ENCODE measurements at places on chromosomes 12 and 14.

DNA sequence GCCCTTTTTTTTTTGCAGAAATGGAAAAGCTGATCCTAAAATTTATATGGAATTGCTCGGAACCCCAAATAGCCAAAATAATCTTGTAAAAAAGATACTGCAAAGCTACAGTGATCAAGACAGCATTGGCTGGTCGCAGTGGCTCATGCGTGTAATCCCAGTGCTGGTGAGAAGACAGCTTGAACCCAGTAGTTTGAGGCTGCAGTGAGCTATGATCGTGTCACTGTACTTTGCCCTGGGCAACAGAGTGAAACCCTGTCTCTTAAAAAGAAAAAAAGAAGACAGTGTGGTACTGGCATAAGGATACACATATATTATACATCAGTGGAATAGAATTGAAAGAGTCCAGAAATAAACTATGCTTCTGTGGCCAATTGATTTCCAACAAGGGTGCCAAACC is 5.4 kb downstream of the ITGB7 start:
- no peak for DNase-seq

DNA sequence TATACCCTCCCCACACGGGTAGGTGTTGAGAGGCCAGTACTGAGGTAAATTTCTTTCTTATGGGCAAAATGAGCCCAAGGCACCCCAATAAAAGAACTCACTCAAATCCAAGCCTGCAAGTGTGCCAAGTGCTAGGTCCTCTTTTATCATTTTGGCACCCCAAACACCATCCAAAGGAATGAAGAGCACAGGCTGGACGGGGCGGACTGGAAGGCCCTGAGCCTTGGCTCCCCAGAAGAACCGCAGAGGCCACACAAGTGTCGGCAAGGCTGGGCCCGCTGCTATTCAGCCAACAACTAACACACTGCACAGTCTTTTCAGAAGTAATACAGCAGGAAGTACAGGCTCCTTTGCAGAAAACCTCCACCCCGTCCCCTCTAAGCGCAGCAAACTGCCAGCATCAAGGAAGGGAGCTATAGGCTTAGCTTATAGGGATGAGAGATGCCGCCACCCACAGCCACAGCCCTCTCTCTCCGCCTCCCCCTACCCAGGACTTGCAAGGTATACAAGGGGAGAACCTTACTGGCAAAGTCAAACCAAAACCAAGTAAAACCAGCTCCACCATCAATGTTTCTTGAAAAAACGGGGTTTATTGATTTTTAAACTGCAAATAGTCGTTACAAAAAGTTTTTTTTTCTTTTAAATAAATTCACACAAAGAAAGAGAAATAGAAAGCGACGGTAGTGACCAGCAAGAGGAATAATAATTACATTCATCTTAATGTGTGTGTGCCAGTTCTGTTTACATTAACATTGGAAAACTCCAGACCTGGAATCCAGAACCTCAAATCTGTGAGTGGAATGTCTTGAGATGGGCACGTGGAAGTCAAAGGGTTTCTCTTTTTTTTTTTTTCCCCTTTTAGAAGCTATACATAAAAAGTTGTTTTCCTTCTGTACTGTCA is 5.5 kb downstream of the ZFP36L1 start:
- no peak for DNase-seq

DNA sequence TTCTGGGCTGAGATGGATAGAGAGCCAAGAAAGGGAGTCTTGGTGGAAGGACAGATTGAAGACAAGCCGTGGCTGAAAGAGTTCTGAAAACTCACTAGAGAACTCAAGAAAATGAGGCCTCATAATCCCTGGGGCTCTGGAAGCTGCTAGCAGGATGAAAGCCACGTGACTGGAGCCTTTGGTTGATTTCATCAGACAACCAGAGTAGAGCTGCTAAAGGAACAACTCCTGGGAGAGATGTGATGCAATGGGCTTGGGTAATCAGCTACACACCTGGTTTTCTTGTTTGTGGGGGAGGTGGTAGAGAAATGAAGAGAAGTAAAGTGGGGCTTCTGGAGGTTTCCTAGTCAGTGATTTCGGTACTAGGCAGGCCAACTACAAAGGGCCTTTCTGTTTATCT is 13.4 kb downstream of the CSRNP2 start:
- peak; percentile 14 for DNase-seq

DNA sequence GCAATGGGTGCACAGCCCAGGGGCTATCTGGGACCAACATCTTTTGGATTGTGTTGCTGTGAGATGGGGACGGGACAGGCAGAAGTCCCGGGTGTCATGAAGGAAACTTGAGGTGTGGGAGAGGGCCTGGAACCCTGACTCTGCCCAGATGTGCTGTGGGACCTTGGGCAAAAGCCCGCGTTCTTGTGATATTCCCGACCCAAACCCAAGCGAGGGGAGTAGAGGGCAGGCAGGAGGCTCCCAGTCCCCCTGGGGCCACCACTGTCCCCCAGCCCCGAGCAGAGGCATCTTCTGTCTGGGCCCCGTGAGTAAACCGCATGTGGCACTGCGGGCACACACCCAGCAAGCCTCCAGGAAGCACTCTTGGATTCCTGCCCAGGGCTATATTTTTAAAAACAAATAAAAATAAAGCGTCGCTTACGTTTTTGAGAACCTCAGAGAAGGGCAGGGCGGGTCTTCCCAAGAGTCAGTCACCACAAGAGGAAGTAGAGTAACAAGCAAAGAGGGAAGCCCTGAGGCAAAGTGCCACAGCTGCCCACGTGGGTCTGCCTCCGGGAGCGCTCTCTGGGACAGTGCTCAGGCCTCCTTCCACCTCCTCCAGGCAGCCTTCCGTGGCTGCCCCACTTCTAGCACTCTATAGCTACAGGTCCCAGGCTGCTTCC is 39.5 kb downstream of the BEGAIN start:
- no peak for DNase-seq

DNA sequence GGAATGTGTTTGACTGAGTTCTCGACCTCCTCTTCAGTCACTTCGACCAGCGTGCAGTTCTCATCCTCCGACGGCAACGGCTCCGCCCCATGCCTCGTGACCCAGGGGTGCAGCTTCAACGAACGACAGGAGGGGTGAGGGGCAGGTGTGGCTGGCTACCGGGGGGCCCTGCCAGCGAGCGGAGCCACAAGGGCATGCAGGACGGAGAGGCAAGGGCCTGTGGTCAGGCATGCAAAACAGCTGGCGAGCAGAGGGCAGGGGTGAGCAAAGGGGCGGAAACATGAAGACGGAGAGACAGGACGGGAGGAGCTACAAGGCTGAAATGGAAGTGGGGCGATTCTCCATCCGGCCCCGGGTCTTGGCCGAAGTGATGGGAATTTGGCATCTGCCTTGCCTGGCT is 38.7 kb downstream of the P2RX4 start:
- DNase-seq = no peak

GRCh38 chr14:102652194-102652593 is 59.7 kb downstream of the RCOR1 start:
- no peak for DNase-seq

GRCh38 chr12:119850330-119850729 is 26.8 kb downstream of the CIT start:
- no peak for DNase-seq

GRCh38 chr12:31729705-31730104 is 884 bp upstream of the AMN1 start:
- DNase-seq = no peak

DNA sequence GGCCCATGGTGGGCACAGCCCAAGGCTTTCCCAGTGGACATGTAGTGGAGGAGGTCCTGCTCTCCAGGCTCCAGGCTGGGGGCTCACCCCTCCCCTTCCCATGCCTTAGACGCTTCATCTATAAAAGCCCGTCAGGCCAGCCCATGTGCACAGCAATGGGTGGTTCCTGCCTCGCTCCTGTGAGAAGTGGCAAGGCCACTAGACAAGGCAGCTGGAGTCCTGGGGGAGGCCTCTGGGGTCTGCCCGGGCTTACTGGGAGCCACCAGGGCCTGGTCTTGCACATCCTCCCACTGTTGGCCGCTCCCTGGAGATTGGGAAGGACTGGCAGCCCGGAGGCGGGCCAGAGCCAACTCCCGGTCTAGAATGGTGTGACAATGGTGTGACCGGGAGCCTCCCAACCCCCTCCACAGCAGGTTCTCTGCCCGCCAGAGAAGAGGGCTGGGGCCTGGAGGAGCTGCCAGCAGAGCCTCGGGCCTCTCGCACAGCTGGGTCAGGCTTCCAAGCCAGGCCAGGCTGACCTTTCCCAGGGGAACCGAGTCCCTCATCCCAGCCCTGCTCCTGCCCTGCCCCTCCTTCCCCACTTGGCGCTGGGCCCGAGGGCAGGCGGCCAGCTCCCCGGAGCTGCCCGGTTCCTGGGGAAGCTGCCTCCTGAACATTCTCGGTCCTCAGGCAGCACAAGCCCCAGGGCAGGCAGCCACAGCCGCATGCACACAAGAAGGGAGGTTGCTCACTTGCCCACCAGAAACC is 97.9 kb downstream of the RFLNA start:
- DNase-seq = no peak

- no peak for DNase-seq
Measured at GRCh38 chr14:79629411-79630287, 581.7 kb downstream of the DIO2 start.

DNA sequence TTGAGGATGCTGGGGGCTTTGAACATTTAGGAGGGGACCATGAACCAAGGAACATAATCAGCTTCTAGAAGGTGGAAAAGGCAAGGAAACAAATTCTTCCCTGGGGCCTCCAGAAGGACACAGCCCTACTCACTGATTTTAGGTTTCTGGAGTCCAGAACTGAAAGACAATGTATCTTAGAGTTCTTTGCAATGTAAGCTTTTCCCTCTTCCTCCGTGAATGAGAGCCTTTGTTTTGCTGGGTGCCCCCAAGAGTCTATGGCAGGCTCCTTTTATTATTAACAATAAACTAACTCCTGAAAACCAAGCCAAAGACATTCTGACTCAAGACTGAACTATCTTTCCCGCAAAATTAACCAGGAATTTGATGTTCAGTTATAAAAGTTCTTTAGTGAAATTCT is 204.1 kb downstream of the STXBP6 start:
- no peak for DNase-seq

GRCh38 chr12:27000961-27001360 is 13.2 kb downstream of the TM7SF3 start:
- DNase-seq = no peak

DNA sequence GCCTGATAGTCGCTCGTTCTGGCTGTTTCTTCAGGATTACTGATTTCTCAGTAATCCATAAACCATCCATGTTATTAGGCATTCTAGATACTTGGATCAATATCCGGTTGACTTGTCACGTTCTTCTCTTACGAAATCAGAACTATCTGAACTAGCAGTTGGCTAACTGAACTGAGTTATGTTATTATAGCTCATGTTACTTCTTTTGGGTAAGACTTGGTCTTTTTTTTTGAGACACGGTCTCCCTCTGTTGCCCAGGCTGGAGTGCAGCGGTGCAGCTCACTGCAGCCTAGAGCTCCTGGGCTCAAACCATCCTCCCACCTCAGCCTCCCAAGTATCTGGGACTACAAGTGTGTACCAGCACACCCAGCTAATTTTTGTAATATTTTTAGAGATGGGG is 178.6 kb downstream of the PRKCH start:
- no peak for DNase-seq

GRCh38 chr12:80811957-80812708 is 95.4 kb downstream of the MYF5 start:
- DNase-seq = no peak

- DNase-seq = peak; percentile 0
Measured at GRCh38 chr12:9331218-9331626, 123.0 kb upstream of the PZP start.

- DNase-seq = no peak
Measured at GRCh38 chr14:48536318-48536717, 860.9 kb upstream of the MDGA2 start.

DNA sequence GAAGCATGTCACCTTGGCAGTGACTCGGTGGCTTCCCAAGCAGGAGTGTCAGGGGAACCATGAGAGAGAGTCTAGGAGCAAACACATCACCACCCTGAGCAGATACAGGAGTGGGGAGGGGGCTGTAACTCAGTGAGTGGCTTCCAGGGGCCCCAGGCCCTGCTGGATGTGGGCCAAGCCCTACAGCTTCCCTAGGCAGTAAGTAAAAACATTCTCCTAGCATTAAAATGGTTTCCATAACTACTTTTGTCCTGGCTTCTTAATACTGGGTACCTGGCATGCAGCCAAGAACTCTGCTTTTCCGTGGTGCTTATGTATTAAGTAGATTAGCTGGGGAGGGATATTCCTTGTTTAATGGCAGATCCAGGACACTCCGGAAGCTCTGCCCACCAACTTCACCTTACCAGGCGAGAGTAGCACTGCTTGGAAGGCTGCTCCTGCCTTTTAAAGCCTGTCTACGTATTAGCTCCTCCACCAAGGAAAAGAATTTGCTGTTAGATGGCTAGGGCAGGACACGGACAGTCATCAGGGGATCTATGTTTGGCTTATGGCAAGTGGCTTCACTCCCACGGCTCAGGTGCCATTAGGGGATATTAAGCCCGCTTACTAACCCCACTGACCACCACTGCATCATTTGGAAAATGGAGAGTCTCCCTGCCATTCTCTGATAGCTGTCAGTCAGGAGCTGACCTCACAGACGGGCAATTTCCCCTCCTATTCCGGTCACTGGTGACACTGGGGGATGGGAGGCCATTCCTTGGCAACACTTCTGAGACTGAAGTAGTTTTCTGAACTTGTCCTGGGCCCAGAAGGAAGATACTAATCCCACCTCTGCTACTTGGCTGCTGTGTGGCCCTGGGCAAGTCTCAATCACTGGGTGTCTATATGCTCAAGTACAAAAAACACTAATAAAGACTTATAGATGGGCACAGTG is 22.8 kb downstream of the OTUB2 start:
- no peak for DNase-seq

GRCh38 chr14:92610849-92611271 is 97.3 kb downstream of the RIN3 start:
- DNase-seq = no peak

DNA sequence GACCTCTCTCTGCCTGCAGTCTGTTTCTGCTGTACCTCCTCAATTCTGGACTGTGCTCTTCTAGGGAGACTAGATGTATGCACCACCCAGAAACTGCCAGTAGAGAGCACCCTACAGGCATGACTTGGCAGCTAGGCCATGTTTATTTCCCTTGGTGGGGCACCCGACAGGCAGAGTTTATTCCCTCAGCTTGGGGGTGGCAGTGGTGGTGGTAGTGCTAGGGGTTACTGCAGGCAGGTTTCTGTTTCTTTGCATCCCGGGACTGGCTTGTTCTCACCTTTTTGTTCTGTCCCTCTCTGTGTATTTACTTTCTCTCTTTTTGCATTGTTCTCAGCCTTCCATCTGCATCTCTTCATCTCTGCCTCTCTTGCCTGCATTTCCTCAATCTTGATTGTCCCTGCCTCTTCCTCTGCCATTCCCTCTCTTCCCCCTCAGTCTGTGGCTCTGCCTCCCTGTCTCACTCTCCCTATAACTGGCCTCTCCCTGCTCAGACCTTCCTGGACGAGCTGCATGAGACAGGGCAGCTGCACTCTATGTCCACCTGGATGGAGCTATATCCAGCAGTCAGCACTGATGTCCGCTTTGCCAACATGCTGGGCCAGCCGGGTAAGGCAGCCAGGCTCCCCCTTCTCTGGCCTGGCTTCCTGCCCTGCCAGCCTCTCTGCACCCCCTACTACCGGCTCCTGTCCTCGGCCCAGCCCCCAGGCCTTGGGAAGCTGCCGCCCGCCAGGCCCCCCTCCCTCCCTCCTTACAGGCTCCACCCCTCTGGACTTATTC is 13.8 kb downstream of the PRPF40B start:
- peak; percentile 51 for DNase-seq
